NCI-H1694 (cell line): ENCODE measurements at places on chromosomes 12 and 14.
A peak's percentile ranks its signal among the peaks of the same experiment; 100 is the strongest.

- no peak for DNase-seq
Measured at GRCh38 chr14:91231446-91231845, 13.1 kb downstream of the GPR68 start.

GRCh38 chr12:100337727-100338126, 19.1 kb upstream of the SLC17A8 start:
- DNase-seq: no peak

DNA sequence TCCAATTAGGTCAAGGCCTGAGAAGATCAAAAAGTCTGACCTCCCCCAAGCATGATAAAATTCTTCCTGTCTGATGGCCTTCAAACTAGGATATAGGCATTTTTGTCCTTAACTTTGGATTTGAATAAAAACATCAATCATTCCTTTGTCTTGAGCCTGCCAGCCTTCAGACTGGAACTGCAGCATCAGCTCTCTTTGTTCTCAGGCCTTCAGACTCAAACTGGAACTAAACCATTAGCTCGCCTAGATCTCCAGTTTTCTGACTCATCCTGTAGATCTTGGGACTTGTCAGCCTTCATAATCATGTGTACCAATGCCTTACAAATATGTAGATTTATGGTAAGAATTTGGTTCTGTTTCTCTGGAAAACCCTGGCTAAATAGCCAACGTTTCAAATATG, 721.7 kb downstream of the GALC start:
- DNase-seq: no peak

- no peak for DNase-seq
Measured at GRCh38 chr14:90281261-90281660, 24.9 kb downstream of the PSMC1 start.

DNA sequence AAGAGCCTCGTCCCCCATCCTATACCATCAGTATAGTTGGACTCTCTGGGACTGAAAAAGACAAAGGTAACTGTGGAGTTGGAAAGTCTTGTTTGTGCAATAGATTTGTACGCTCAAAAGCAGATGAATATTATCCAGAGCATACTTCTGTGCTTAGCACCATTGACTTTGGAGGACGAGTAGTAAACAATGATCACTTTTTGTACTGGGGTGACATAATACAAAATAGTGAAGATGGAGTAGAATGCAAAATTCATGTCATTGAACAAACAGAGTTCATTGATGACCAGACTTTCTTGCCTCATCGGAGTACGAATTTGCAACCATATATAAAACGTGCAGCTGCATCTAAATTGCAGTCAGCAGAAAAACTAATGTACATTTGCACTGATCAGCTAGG, 13.6 kb downstream of the ARHGAP5 start:
- DNase-seq: no peak

- DNase-seq: no peak
Measured at GRCh38 chr14:95761436-95761835, 47.5 kb upstream of the TCL1A start.

- no peak for DNase-seq
Measured at GRCh38 chr12:39426636-39427240, 16.2 kb downstream of the KIF21A start.

DNA sequence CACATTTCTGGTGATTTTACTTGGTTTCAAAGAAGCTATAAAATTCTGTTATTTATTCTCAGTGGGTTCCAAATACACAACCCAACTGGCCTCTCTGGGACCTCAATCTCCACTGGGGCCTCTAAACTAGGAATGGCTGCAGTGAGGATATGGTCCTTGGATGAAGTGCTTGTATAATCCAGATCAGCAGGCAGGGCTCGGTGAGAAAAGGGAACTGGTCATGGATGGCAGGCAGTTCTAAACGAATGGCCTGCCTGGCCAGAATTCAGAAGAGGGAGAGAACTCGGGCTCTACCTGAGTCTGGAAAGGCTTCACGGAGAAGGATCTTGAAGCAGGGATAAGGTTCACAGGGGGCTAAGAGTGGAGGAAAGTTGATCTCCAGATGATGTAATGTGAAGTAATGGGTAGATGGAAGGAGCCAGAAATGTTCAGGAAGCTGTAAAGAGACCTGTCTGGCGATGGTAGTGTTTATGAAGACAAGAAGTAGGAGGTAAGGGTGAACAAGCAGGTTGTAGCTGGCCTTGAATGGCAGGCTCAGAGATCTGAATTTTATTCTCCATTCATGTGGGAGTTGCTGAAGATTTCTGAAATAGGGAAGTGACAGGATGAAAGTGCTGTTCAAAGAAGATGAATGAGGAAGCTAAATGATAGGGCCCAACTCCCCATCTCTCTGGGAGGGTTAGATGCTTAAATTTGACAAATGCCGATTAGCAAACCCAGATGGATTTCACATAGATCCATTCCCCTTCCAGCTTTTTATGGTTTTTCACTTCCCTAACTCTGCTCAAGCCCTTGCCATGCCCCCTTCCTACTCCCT, 31.5 kb upstream of the ANO6 start:
- DNase-seq: no peak

DNA sequence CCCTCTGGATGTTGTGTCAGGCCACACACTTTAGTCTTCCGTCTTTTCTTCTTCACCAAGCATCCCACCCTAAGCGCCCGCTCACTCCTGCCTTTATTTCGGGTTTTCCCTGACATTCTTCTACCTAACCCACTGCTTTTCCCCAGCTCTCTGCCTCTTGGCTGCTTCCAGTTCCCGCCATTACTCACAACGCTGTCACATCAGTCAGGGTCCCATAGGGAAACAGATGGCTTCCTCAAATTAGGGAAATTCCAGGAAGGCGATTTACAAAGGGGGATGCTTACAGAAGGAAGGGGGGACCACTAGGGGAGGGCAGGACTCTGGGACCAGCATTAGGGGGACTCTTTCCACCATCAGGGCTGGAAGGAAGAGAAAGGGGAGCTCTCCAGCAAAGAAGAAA, 9.2 kb upstream of the PPP1R13B start:
- DNase-seq: peak; percentile 84

DNA sequence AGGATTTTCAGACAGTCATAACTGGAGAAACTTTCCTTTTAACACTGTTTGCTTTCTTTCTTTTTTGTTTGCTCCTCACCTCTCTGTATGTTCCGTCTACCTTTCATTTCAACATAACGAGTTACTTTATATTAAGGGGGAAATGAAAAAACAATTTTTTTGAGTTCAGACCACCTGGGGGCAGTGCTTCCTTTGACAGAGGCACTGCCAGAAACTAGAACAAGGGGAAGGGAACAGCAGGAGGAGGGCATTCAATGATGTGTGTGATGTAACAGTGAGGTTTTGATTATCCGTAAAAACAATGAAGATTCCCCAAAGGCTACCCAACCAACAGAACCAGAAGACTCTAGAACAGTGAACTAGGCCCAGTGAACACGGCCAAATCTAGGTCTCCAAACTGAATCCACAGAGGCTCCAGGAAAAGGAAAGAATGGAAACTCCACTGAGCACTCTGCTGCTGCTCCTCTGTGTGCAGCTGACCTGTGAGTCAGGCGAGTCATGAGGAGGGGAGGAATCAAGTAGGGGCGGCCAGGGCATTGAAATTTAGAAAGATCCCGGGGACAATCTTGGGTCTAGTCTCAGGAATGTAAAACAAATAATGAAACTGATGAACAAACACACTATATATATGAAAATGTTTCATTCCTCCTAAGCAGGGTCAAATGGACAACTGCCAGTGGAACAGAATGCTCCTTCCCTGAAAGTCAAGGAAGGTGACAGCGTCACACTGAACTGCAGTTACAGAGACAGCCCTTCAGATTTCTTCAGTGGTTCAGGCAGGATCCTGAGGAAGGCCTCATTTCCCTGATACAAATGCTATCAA, 323.5 kb downstream of the DAD1 start:
- DNase-seq: no peak

DNA sequence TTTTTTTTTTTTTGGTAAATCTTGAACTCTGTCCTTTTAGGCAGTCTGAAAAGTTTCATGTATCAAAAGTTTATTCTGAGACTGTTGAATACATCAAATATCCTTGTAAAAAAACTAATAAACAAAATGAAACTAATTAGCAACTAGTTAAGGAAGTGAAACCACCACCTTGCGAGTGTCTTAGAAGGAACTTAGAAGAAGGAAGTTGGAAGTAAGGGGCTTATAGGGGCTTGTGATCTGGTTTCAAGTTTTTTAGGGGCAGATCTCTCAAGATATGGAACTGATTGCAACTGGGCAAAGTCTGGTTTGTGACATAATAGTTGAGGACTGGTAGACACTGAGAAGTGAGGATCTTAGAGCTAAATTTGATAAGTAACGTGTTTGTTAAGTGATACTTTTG, 748.8 kb downstream of the C12orf50 start:
- no peak for DNase-seq

DNA sequence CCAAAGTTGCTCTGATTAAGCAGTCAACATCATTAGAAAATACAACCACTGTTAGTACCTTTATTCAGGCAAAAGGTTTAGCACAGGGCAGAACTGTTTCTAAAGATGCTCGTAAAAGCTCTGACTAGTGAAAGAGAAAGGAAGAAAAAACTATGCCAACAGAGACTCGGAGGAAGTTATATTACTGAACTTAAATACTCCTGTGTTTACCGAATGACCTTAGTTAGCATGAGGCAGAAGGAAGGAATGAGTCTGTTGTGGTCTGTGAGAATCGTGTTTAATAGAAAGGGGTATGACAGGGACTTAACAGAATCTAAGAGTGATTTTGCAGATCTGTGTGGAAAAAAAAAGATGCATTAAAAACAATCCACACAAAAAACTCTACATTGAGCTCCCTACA, 84.1 kb upstream of the OVCH1 start:
- DNase-seq: no peak

DNA sequence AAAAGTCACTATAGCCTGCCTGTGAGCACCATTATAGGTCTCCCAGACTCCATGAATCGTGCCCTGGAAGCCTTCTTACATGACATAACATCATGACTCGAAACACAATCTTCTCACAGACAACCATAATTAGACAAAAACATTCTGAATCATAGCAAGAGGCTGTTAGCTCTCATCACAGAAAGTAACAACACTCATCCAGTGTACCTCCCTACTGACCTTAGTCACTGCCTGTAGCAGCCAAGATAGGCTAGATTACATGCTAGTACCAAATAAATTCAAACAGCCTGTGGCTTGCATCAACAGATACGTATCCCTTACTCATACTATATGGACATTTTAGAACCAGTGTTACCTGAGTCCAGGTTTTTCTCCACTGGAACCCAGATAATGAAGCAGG, 663.8 kb upstream of the FOXG1 start:
- DNase-seq: no peak

DNA sequence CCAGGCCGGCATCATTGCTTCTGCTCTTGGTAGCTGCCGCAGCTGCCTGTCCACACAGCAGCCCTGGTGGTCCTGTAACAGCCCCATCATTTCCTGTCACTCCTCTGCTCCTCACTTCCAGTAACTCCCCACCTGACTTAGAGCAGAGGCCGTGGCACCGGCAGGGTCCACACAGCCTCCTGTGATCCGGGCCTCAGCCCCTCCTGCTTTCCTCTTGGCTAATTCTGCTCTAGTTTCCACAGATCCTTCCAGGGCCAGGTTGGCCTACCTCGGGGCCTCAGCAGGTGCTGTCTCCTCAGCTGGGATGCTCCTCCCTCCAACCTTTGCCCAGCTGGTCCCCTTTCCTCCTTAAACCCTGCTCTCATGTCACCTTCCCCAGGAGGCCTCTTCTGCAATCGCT, 80.2 kb downstream of the FZD10 start:
- no peak for DNase-seq
